ENCODE measurements at places on chromosomes 7 and 10.
A peak's percentile ranks its signal among the peaks of the same experiment; 100 is the strongest.

- peak; percentile 70 for DNase-seq
Observed at GRCh38 chr7:113831556-113831955, 87.3 kb downstream of the PPP1R3A start.

- no peak for DNase-seq
Observed at GRCh38 chr10:61882621-61883370, 18.7 kb upstream of the ARID5B start.

DNA sequence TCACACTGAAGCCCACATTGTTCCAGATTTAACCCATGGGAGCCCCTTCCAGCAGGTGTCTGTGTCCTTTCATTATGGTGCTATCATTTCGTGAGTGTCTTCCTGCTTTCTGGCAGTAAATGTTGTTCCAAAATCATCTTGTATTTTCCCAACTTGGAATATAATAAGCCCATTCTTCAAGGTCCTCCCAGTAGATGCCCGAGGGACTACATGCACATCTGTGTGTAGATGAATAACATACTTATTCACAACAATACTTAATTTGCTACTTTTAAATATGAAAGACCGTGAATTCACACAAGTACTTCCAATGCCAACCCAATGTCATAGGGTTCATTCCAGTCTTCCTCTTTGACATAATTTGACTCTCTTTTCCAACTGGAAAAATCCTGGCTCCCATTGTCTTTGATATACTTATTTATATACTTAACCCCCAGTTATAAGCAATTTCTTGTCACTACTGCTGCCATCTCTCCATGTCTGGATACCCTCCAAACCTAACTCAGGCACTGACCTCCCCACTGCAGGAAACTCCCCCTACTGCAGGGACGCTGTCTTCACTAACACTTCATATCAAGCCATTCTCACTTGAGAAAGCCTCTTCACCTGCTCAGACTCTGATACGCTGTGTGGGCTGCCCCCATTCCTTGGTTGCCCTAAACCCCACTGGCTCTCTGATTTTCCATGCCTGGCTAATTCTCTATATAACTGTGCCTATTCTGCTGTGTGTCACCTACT lies 1119.2 kb downstream of the CNTNAP2 start:
- DNase-seq: no peak

- no peak for DNase-seq
Observed at GRCh38 chr7:157817944-157818700, 481.3 kb downstream of the DNAJB6 start.

DNA sequence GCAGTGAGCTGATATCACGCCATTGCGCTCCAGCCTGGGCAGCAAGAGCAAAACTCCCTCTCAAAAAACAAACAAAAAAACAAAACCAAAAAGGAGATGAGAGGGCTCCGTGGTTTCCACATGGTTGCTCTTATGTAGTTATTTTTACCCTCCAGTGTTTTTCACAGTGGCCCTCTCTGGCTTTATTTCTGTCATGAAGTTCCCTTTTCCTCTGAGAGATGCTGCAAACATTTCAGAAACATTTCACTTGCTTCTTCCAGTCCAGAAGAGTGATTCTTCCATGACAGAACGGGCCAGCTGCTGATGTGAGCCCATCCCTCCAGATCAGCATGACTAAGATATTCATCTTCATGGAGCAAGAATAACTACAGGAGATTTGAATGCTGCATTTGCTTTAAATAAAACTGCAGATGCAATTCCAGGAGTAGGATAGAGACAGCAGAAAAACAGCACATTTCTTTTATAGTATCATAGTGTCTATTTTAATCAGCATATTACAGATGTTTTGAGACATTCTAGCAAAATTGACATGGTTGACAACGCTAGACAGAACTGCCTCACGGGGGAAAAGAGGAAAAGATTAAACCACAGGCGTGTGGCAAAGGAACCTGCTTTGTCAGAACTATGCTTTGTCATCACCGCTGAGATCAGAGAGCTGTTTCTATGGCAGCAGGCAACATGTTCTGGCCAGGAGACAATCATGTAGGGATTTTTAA lies 40.3 kb downstream of the NRCAM start:
- peak; percentile 81 for DNase-seq

DNA sequence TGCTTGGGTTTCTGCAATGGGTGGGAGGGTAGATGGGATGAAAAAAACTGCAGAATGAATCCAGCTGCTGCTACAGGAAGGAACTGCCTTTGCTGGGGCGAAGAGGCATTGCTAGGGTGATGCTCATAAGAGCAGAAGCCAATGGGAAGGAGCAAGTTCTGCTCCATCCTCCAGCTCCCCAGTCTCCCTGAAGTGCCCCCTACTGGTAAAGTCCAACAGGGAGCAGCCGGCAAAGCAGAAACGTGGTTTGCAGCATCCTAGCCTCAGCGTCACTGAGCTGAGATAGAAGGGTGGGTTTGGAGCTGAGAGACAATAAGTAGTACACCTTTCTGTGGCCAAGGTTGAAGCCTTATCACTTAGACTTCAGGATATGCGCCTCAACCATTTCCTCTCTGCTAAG lies 220.5 kb downstream of the CCSER2 start:
- DNase-seq: peak; percentile 19

DNA sequence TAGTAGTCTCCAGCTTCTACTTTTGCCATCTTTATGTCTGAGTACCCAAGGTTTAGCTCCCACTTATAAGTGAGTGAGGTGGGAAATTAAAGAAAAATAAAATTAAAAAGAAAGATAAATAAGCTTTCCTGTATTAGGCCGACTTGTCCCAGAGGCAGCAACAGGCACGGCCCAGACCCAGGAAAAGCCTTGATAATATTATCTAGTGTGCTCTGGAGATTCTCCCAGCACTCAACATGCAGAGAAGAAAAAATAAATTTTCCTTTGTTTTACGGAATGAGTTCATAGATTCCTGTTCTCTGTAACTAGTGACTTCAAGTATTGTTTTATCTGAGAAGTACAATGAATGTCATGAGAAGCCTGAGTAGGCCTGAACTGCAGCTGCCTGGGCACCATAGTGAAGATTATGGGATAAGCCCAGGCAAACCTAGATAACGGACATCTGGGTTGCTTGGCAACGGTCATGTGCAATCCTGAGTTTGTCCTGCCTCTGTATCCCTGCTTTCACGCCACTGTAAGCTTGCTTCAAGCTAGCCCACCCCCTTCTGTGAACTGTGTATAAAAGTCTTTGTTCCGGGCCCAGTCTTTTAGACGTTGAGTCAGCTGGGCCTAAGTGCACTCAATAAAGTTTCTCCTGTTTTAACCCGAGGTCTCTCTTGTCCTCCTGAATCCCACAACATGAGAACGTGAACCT lies 6.4 kb downstream of the ATE1 start:
- no peak for DNase-seq

DNA sequence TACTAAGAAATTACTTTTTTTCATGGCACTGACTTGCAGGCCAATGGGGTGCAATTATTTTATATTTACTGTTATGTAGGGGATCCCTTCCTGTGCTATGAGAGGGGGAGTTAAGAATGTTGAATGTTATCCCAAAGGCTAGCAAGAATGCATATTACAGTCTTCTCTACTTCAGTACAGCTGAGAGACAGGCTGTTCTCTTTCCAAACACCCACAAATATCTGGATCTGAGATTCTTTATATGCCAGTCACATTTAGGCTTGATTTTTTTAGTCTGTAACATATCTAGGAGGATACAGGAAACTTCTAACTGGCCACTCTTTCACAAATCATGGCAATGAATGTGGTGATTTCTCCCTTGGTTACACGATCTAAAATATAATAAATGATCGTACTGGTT lies 266.4 kb upstream of the FZD8 start:
- DNase-seq: no peak

- DNase-seq: no peak
Observed at GRCh38 chr10:81216949-81217348, 658.0 kb upstream of the NRG3 start.

GRCh38 chr7:3134745-3135144 lies 91.1 kb upstream of the CARD11 start:
- no peak for DNase-seq

GRCh38 chr7:80642871-80643270 lies 4.4 kb downstream of the CD36 start:
- DNase-seq: no peak

- DNase-seq: no peak
Observed at GRCh38 chr7:69032848-69033247, 565.4 kb upstream of the AUTS2 start.

- no peak for DNase-seq
Observed at GRCh38 chr7:26863518-26864308, 677 bp downstream of the SKAP2 start.

GRCh38 chr7:13874783-13875182 lies 114.7 kb downstream of the ETV1 start:
- DNase-seq: no peak

DNA sequence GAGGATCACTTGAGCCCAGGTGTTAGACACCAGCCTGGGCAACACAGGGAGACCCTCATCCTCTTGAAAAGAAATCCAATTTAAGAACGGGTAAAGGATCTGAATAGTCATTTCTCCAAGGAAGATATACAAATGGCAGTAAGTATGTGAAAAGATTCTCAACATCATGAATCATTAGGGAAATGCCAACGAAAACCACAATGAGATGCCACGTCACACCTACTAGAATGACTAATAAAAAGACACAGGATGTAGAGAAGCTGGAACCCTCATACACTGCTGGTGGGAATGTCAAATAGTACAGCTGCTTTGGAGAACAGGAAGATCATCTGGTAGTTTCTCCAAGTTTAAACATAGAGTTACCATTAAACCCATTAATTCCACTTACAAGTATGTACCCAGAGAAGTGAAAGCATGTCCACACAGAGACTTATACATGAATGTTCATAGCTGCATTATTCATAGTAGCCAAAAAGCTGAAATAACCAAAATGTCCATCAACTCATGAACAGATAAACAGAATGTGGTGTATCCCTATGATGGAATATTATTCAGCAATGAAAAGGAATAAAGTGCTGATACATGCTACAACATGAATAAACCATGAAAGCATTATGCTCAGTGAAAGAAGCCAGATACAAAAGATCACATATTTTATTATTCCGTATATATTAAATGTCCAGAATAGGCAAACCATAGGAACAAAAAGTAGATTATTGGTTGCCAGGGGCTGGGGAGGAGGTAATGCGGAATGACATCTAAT lies 13.1 kb upstream of the ZMIZ2 start:
- DNase-seq: no peak

DNA sequence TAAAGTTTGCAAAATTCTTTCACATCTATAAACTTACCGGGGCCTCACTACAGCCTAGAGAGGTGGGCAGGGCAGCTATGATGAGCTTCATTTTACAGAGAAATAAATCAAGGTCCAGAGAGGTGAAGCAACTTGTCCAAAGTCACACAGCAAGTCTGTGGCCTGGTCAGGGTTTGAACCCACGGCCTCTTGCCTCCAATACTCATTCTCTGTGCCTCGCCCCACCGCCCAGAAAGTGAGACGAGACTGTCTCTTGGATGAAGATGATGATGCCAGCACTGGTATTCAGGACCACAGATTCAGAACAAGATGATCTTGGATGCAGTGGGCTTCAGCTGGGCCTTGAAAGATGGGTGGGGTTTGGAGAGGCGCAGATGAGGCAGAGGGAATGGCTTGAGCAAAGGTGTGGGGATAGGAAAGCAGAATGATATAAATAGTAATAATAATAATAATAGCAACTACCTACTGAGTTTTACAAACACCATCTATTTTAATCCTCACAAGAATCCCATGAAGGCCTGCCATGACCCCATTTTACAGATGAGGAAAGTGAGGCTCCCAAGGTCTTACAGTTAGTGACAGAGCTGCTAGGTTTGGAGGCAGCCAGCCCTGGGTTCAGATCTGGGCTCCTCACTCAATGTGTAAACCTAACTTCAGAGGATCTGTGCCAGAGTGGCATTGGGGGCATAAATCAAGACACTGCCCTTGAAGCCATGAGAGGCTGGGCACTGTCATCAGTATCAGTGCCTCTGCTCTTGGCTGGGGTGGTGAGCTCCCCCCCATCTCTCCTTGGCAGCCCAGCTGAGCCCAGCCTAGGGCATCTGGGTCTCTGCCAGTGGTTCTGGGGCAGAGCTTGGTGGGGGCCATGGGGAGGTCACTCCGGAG lies 70.0 kb downstream of the NEURL1 start:
- DNase-seq: no peak

- DNase-seq: no peak
Observed at GRCh38 chr7:157856873-157857577, 520.2 kb downstream of the DNAJB6 start.

DNA sequence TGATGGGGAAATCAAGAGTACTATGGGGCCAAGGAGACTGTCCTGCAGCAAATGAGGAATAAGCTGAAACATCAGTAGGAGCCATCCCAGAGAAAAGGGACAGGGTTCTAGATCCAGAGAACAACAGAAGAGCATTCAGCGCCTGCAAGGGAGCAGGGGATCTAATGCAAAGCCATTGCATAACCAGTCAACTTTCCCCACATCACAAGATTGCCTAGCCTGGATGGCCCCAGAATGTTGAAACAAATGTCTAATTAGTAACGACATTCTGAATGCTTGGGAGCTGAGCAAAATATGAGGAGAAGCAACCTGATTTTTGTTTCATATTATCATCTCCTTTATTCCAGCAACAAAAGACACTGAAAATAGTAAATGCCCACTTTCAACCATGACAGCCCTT lies 2.7 kb upstream of the MPP7 start:
- no peak for DNase-seq

DNA sequence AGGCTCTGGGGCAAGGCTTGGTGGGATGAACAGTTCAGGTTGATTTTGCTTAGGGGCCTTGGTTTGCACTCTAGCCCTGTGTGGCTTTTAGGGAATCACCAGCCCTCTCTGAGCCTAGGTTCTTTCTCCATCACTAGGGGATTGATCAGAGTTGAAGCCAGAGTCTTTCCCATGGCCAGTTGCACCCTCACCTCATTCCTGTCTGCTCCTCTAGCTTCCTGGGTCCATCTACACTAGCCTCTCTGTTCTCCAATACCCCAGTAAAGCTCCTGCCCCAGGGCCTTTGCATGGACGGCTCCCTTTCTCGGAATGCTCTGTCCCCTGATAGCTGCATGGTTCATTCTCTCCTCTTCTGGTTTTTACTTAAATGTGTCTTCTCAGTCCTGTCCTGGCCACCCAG lies 40.4 kb downstream of the SORCS3 start:
- no peak for DNase-seq

DNA sequence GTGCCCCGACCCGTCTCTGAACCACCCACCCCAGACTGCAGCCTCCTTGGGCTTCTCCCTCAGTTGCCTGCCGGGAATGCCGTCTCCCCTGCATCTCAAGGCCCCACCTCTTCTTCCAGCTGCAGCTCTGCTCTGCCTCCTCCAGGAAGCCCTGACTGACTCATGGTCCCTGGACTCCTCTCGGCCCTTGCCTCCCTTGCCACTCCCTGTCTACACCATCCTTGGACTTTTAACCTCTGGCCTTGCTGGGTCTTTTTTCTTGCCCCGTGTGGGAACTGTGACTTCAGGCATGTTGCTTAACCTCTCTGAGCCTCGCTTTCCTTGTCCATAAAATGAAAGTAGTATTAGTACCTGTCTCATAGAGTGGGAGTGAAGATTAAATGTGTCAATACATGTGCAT lies 56.3 kb downstream of the C10orf105 start:
- no peak for DNase-seq

GRCh38 chr10:871951-872403 lies 59.5 kb downstream of the LARP4B start:
- no peak for DNase-seq
